Activated CD4-positive, alpha-beta T cell treated with anti-CD3 and anti-CD28 coated beads for 36 hours (primary cell): ENCODE measurements at places on chromosomes 1 and 21.

GRCh38 chr1:190679983-190680382 lies 202.3 kb upstream of the BRINP3 start:
- no peak for DNase-seq

DNA sequence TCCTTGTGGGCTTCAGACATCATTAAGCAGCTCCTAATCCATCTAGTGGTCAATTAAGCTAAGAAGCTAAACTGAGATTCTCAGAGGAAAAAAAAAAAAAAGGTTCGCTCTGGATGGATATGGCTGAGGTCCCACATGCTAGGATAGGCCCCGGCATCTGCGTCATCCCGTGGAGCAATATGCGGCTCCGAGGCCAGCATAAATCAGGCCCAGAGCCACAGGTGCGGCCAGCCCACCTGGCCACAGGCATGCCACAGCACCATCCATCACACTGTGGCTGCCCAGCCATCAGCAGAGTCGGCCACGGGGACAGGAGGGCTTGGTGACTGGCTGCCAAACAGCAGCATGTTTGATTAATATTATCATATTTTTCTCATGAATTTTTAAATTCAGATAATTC lies 106.9 kb upstream of the TIAM1 start:
- no peak for DNase-seq

DNA sequence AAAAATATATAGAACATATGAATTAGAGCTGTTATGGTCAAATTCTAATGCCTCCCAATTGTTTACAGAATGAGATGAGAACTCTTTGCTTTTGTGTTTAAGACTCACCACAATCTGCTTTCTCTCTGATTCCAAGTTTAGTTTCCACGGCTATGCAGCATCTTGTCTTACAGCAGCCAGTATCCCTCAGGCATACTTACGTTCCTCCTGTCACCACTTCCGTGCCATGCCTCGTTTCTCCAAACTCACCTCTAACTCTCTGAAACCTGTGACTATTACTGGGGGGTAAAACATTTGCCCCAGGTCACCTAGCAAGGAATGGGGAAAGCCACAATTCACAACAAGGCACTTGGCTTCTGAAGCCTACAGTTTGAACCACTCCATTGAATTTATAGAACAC lies 192.8 kb upstream of the NRIP1 start:
- DNase-seq, result no peak

GRCh38 chr1:156001662-156002171 lies 19.0 kb downstream of the SSR2 start:
- DNase-seq, result no peak

- peak; percentile 46 for DNase-seq
Observed at GRCh38 chr1:11898831-11899467, 27.3 kb downstream of the KIAA2013 start.

- no peak for DNase-seq
Observed at GRCh38 chr1:185463011-185463410, 146.0 kb upstream of the IVNS1ABP start.

DNA sequence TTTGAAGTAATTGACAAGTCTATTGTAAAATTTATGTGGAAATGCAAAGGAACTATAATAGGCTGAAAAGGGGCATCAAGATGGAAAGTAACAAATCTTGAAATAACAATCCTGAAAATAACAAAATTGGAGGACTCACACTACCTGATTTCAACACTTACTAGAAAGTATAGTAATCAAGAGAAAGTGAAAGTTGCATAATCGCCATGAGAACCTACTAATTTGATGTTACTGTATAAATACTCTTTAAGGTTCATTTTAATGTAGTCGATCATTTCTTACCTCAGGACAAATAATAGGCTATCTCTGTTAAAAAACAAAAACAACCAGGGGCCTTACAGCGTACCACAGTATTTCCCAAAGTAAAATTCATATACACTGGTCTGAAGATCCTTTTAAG lies 71.7 kb downstream of the EDEM3 start:
- no peak for DNase-seq

DNA sequence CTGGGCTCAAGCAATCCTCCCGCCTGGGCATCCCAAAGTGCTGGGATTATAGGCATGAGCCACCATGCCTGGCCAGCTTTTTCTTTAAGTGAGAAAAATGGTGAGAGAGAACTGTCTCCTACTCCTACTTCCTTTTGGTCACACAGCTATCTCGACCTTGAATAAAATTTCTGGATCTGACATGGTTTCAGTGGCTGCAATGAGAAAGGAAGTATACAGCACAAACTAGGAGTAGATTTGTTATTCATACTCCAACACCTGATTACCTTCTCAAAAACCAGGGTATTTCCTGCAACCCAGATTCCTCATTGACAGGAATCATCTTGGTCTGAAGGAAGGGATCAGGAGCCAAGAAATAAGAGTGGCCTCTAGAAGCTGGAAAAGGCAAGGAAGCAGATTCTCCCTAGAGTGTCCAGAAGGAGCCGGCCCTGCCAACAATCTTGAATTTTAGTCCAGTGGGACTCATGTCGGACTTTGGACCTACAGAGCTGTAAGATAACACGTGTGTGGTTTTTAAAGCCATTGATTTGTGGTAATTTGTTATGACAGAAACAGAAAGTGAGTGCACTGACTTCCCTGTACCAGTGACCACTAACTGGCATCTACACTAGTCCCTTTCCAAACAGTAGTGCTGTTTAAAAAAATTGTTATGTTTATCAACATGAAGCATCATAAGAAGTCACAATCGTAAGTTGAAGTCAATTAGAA lies 516.6 kb downstream of the SMYD3 start:
- DNase-seq, result no peak

DNA sequence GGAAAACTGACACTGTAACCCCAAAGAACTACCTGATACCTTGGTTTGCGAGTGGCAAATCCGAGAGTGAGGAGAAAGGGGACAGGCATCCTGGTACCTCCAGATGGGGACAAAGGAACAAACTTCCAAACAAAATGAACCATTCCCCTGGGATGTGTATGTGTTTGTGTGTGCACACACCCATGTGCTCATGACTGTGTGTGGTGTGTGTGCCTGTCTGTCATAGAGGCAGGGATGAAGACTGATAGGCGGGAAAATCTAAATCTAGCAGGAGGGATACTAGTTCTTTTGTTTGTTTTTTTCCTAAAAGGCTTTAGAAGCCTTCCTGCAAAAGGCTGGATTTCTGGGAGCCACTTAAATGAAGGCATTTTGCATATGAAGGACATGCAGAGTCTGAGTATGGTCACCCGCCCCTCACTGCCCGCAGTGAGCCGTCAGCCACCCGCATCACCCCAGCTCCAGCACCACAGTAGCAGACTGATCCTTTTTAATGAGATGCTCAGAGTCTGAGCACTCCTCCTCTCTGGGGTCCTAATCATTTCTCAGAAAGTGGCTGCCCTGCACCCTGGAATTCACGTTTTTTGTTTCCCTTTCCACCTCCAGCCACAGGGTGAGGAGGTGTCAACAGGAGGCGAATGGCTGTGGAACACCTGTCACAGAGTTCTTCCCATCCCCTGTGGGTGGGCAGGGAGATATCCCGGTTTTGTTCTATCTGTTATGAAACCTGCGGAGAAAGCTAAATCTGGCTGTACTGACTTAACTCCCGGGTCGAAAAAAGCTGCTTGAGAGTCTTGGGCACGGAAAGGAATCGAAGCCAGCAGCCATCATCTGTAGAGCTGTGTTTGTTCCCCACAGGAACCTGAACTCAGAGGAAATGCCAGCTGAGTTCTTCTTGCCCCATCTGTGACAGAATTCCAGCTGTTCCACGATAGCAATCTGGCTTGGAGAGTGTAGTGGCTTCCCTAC lies 34.9 kb downstream of the UTP25 start:
- DNase-seq, result no peak

- DNase-seq, result no peak
Observed at GRCh38 chr1:214310777-214311690, 30.1 kb downstream of the SMYD2 start.

- DNase-seq, result no peak
Observed at GRCh38 chr1:115495111-115495510, 146.7 kb upstream of the VANGL1 start.

DNA sequence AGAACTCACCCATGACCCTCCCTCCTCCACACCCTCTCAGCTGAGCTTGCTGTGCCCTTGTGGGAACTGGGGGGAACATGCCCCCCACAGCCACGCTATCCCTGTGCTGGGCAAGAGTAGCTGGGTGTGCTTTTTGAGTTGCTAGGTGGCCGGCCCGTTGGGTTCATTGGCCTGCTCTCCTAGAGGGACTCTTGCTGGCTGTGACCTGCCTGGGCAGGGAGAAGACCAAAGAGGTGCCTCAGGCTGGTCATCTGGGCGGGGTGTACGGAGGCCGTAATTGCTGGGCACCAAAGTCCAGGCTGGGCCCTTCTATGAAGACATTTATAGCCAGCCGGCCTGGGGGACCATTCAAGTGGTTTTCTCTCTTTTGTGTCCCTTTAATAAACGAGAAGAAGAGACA lies 138.3 kb upstream of the ZBTB40 start:
- DNase-seq, result no peak

DNA sequence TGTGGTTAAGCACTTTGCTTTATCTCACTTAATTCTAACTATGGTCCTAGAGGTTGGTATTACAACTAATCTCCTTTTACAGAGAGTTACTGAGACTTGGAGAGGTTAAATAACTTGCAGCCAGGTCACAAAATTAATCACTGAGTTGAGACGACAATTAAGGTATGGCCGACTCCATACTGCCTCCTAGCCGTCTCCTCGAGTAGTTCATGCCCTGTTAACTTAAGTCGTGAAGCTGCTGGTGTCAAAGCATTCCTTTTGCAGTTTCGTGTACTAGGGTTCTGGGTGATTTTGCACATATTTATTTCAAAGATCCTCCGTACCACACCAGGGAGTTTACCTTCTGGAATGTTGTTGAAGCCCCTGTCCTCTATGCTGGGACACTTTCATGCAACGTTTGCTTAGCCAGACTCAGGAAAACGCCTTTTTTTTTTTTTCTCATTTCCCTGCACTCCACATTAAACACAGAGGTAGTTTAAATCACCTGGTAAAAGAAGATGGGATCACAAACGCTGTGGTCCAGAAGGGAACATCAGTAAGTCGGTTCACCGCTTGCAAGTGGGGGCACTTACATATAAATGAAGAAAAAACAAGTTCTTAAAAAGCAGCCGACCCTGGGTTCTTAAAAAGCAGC lies 570 bp upstream of the NEK7 start:
- peak; percentile 85 for DNase-seq

- no peak for DNase-seq
Observed at GRCh38 chr1:92698932-92699331, 86.0 kb downstream of the EVI5 start.

DNA sequence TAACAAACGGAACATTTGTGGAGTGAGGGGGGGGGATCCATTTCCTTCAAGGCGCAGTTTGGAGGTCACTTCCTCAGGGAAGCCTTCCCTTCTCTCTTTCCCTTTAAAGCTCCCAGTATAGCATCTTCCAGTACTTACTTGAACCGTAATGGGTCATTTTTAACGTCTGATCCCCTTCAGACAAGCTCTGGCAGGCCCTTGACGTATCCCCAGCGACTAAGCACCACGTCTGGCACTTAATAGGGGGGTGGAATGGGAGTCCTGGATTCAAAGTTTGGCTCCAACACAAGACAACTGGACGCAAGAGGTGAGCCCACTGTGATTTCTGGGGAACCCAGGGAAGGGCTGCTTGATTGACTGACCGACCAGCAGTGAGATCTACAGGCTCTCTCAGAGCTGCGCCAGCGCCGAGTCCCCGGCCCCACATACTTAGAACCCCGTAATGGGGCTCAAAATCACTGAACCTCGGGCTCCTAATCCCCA lies 441 bp downstream of the YARS1 start:
- DNase-seq, result no peak

DNA sequence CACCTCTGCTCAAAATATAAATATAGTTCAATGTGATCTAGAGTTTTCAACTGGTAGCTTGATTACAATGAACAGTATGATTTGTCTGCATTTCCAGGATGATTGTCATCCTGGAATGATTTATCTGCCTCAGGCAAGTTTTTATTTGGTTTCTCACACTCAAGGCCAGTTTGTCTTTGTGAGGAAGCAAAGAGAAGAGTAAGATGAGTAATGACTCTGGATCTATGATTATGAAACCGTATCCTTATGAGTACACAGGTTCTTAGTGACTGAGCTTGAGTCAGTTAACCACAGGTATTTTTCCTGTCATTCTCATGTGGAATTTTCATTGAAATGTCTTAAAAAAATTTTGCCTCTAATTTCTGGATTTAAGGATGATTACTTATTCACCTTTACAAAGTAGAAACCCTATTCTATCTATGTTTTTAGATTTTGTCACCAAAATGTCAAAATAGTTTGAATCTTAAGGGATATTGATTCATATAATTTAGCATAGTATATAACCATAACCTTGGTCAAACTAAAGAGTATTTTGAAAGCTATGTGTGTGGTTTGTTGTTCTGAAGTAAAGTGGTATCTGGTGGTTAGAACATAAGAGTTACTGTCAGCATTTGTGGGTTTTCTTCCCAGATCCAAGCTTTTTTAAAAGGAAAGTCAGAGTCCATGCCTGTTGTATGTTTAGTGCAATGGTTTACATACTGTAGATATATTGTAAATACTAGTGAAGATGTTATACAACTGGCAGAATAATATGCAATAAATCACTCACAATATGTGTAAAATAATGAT lies 145.0 kb downstream of the RASAL2 start:
- no peak for DNase-seq

DNA sequence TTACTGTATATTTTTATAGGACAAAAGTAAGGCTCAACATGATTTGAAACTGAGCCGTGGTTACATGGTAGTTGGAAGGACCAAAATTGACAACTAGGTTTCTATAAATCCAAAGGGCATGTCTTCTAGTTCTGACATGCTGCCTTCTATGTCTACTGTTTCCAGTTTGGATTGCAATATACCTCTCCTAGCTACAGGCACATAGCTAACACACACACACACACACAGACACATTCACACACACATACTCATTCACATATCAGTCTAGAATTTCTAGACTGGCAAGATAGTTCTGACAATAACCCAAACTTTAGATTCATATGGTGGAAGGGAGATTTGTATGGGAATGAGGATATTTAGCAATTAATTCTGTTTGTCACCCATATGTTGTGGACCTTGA lies 544.8 kb upstream of the CAMK1G start:
- no peak for DNase-seq

- no peak for DNase-seq
Observed at GRCh38 chr1:40281853-40282252, 23.8 kb downstream of the ZMPSTE24 start.
